DMS 273 treated with DMSO at 0.1 percent for 48 hours (cell line): ENCODE measurements at places on chromosomes 4 and X.

DNA sequence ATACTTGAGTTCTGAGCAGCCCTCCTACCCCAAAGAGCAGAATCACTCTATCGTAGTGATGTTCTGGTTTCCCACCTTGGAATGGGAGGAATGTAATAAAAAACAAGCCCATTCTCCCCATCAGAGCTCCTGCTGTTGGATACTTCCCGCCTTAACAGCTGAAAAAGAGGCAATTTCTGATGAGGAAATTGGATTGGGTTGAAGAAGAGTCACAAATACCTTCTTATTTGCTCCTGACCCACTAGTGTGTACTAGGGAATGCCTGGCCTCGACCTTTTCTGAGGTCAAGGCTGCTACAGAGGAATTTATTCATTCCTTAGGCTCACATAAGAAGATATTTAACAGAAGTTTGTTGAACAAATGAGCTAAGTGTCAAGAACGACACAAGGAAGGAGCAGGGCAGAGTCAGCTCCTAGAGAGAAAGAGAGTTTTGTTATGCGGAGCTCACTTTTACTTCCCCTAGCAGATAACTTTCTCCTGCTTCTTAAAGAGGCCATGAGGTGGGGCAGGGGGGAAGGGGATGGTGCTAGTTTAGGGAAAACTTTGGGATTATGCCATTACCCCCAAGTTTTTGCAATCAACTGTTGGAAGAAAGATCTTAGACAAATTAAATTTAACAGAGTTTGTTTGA lies 273.8 kb upstream of the CLNK start:
- DNase-seq, result no peak

GRCh38 chr4:109947918-109948317 lies 35.2 kb downstream of the EGF start:
- DNase-seq, result no peak

DNA sequence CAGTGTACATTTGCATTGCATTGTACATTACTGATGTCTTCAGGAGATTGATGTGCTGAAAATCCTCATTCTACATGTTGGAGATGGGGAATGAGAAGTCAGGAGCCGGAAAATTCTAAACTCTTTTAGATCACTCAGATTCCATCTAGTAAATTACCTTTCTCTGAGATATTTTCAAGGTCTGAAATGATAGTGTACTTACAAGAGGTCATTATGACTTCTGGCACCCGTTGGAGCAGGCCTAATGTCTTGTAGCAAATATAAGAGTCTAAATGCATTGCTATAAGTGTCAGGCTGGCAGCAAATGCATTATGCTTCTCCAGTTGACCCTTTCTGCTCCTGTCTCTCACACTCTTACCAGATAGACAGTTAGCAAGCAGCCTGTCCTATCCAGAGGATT lies 692.8 kb downstream of the GRID2 start:
- DNase-seq, result no peak

GRCh38 chr4:100248476-100248875 lies 58.2 kb upstream of the DDIT4L start:
- no peak for DNase-seq

- DNase-seq, result no peak
Observed at GRCh38 chr4:140090215-140090731, 63.7 kb downstream of the MAML3 start.

DNA sequence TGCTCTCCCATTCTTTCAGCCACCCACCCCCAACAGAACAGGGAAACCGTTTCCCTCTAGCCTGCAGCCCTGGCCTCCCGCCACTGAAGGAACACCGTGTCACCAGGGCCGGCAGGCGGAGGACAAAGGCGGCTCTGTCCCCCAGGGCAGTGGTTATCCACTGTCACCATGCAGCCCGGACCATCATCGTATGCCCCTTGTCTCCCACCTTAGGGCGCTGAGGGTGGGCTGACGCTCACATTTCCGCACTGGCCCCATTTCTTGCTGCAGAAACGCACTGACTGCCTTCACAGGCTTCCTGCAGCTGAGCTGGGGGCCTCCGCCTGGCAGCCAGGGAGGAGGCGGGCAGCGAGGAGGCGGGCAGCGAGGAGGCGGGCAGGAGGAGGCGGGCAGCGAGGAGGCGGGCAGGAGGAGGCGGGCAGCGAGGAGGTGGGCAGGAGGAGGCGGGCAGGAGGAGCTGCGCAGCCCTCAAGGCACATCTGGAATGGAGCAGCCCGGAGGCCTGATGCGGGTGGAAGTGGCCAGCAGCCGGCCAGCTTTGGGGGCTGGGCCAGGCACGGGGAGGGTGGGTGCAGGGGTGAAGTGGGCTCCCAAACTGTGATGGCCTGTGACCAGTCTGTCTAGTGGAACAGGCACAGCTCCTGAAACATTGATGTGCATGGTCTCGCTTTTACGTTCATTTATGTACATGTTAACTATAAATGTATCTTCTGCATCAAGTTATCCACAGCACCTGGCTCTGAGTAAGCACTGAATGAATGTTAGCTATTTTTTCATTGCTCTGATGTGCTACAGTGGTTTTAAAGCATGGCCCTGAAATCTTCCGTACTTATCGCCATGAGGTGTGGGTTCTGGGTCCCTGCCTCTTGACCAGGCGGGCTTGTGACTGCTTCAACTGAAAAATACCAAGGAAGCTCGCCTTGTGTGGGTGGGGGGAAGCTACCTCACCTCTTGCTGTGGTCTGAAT lies 20.6 kb upstream of the KIAA0232 start:
- DNase-seq, result no peak
